ENCODE measurements at places on chromosomes 3 and 15. TPM values are rescaled to one million over a fixed set of nuclear protein-coding genes. Genes with fewer than 3 reads are reported as not detected.

DNA sequence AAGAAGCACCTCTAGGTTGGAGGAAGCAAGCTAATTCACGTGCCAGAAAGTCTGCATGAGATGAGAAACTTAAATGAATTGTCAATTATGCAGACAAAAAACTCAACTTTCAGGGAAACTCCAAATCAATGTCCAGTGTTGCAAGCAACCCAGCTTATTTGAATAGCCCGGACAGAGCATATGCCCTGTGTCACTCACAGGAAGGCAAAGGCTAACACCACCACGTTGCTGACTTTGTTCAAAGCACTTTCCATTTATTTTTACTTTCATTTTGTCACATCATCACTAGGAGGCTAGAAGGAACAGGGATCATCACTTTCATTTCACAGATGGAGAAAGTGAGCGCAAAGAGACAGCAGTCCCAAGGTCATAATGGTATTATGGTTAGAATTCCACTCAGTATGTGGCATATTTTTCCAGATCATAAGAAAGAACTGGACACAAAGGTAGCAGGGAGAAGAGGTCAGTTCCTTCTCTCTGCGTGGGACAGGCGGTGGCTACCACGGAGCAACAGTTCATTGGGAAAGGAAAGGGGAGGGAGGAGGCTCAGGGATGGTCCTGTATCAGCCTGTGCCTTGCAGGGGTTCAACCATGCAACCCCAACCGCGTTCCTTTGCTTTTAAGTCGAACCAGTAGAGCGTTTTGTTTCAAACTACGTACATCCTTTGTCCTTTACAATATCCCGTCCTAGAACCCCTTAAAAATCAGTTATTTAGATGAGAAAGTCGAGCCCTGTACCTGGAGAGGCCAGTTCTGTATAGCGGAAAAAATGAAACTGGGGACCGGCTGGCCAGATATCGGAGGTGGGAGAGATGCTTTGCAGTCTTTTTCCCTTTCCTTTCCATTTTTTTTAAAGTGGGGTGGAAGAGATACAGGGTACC lies 1.1 kb downstream of the HEG1 start:
- H3K36me3 ChIP-seq, result no peaks in the 10 kb centered on the region
- H3K4me3 ChIP-seq, result peak overlapping the region; percentile 61
- H3K27me3 ChIP-seq, result no peaks in the 10 kb centered on the region
- peaks cover 33% of the 10 kb centered on the region for H3K4me1 ChIP-seq

GRCh38 chr15:53197426-53197839 lies 407.3 kb upstream of the ONECUT1 start:
- no peak for DNase-seq
- no peaks in the 10 kb centered on the region for H3K36me3 ChIP-seq
- H3K4me3 ChIP-seq, result no peak overlapping the region
- H3K27me3 ChIP-seq, result no peaks in the 10 kb centered on the region
- H3K4me1 ChIP-seq, result no peaks in the 10 kb centered on the region

GRCh38 chr3:102129760-102130608 lies 280.7 kb downstream of the NFKBIZ start:
- no peaks in the 10 kb centered on the region for H3K4me1 ChIP-seq
- H3K27me3 ChIP-seq, result no peaks in the 10 kb centered on the region
- no peak overlapping the region for H3K4me3 ChIP-seq
- H3K36me3 ChIP-seq, result no peaks in the 10 kb centered on the region

GRCh38 chr3:123805101-123805500 lies 79.0 kb downstream of the MYLK start:
- H3K36me3 ChIP-seq, result no peaks in the 10 kb centered on the region
- H3K4me3 ChIP-seq, result no peak overlapping the region
- H3K4me1 ChIP-seq, result peaks cover 3% of the 10 kb centered on the region
- H3K27ac ChIP-seq, result no peak overlapping the region
- H3K27me3 ChIP-seq, result no peaks in the 10 kb centered on the region

DNA sequence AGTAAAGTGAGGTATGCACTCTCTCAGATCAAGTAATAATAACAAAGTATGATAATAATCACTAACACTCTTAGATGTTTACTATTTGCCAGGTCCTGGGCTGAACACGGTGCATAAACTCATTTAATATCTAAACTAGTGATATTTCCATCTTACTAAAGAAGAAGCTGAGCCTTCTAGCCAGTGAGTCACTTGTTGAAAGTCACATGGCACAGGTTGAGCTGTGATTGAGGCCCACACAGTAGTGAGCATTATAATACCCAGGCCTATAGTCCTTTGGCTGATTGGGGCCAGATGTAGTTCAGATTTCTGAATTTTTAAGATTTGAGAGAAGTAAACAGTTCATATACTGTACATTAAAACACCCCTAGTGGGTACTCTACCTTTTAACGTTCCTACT lies 93.2 kb upstream of the CCDC80 start:
- no peak overlapping the region for H3K27ac ChIP-seq
- H3K4me1 ChIP-seq, result no peaks in the 10 kb centered on the region
- H3K36me3 ChIP-seq, result no peaks in the 10 kb centered on the region
- no peaks in the 10 kb centered on the region for H3K27me3 ChIP-seq
- H3K4me3 ChIP-seq, result no peak overlapping the region
- no peak for DNase-seq

DNA sequence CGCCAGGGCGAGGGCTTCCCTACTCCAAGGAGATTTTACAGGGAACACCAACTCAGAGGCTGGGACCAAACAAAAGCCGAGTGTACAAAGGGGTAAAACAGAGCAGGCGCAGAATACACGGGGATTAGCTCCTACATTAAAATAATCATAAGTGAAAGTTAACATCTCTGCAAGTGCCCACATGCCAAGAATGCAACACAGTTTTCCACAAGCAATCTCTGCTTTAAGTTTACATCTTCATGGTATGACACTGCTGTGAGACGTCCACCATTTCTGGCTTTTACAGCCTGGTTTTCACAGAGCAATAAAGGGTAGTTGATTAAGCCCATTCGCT lies 500 bp upstream of the VGLL3 start:
- H3K4me1 ChIP-seq, result no peaks in the 10 kb centered on the region
- peak overlapping the region; percentile 80 for H3K27ac ChIP-seq
- H3K27me3 ChIP-seq, result no peaks in the 10 kb centered on the region
- DNase-seq, result no peak
- no peaks in the 10 kb centered on the region for H3K36me3 ChIP-seq

GRCh38 chr15:62068810-62069167 lies 2.0 kb downstream of the C2CD4A start:
- H3K27ac ChIP-seq, result peak overlapping the region; percentile 74
- no peaks in the 10 kb centered on the region for H3K27me3 ChIP-seq
- H3K4me1 ChIP-seq, result peaks cover 5% of the 10 kb centered on the region
- no peaks in the 10 kb centered on the region for H3K36me3 ChIP-seq

GRCh38 chr3:115548611-115549010 lies 74.7 kb upstream of the GAP43 start:
- no peaks in the 10 kb centered on the region for H3K36me3 ChIP-seq
- no peak overlapping the region for H3K27ac ChIP-seq
- no peaks in the 10 kb centered on the region for H3K27me3 ChIP-seq
- DNase-seq, result no peak
- H3K4me3 ChIP-seq, result no peak overlapping the region
- H3K4me1 ChIP-seq, result no peaks in the 10 kb centered on the region

DNA sequence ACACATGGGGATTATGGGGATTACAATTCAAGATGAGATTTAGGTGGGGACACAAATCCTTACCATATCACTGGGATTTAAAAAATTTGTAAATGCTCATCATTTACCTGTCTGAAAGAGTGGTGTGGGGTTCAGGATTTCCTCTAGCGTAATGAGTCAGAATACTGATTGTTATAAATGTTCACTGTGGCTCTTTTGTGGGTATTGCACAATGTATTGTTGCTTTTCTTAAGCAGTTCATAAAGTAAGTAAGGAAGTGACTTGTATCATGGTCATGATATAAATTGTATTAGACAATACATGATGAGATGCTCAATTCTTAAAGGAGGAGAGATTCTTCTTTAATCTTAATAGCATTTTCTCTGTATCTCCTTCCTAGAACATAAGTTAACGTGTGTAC lies 262.1 kb downstream of the CNTN4 start:
- no peaks in the 10 kb centered on the region for H3K36me3 ChIP-seq
- H3K27ac ChIP-seq, result no peak overlapping the region
- DNase-seq, result no peak
- H3K4me3 ChIP-seq, result no peak overlapping the region
- no peaks in the 10 kb centered on the region for H3K27me3 ChIP-seq

- H3K36me3 ChIP-seq, result no peaks in the 10 kb centered on the region
- no peak for DNase-seq
- no peak overlapping the region for H3K27ac ChIP-seq
These were observed 413.9 kb downstream of the RBMS3 start for GRCh38 chr3:29694783-29695182.

DNA sequence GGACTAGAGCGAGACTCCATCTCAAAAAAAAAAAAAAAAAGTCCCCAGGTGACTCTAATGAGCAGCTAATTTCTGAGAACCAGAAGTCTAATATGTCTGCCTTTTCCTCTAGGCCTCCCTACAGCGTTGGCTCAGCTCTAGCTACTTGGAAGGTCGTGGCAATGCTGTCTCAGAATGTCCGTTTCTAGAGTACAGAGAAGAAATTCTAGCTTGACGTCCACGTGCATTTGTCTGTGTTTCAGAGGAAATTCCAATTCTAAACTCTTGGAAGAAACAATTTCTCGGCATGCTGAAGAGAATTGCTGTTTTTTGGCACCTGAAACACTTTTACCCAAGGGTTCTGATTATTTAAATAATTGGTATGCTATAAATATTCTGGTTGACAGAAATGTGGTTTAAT lies 78.8 kb downstream of the SOX2 start:
- no peak for DNase-seq
- no peaks in the 10 kb centered on the region for H3K4me1 ChIP-seq
- no peak overlapping the region for H3K27ac ChIP-seq
- no peaks in the 10 kb centered on the region for H3K36me3 ChIP-seq
- H3K4me3 ChIP-seq, result no peak overlapping the region

- H3K27ac ChIP-seq, result no peak overlapping the region
- H3K27me3 ChIP-seq, result peaks cover 75% of the 10 kb centered on the region
- no peaks in the 10 kb centered on the region for H3K4me1 ChIP-seq
- H3K4me3 ChIP-seq, result no peak overlapping the region
- no peaks in the 10 kb centered on the region for H3K36me3 ChIP-seq
These were observed 1.3 kb upstream of the ZIC4 start for GRCh38 chr3:147407498-147408187.

DNA sequence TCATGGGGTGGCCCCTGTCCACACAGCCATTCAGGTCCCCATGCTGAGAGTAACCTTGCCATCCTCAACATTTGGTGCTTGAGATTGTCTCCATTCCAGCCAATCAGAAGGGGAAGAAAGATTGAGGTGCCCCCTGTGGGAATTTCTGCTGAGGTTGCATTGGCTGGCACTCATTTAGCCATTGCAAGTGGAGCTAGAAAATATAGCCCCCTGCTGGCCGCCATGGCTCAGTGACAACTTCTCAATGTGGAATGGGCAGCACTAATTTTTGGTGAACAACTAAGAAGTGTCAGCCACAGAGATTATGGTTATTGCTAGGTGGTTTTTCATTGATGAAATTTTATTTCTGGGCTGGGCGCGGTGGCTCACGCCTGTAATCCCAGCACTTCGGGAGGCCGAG lies 22.0 kb downstream of the COL6A6 start:
- H3K4me1 ChIP-seq, result no peaks in the 10 kb centered on the region
- H3K27ac ChIP-seq, result no peak overlapping the region
- H3K36me3 ChIP-seq, result no peaks in the 10 kb centered on the region
- DNase-seq, result no peak
- no peaks in the 10 kb centered on the region for H3K27me3 ChIP-seq

- no peaks in the 10 kb centered on the region for H3K27me3 ChIP-seq
- DNase-seq, result no peak
- H3K4me1 ChIP-seq, result no peaks in the 10 kb centered on the region
- no peaks in the 10 kb centered on the region for H3K36me3 ChIP-seq
- no peak overlapping the region for H3K27ac ChIP-seq
These were observed 80.7 kb upstream of the PCSK6 start for GRCh38 chr15:101570241-101570640.

GRCh38 chr3:52253314-52254304 lies 8.1 kb downstream of the PPM1M start:
- peaks cover 13% of the 10 kb centered on the region for H3K4me1 ChIP-seq
- H3K36me3 ChIP-seq, result no peaks in the 10 kb centered on the region
- no peak overlapping the region for H3K4me3 ChIP-seq
- peak; percentile 91 for DNase-seq
- peak overlapping the region; percentile 86 for H3K27ac ChIP-seq

DNA sequence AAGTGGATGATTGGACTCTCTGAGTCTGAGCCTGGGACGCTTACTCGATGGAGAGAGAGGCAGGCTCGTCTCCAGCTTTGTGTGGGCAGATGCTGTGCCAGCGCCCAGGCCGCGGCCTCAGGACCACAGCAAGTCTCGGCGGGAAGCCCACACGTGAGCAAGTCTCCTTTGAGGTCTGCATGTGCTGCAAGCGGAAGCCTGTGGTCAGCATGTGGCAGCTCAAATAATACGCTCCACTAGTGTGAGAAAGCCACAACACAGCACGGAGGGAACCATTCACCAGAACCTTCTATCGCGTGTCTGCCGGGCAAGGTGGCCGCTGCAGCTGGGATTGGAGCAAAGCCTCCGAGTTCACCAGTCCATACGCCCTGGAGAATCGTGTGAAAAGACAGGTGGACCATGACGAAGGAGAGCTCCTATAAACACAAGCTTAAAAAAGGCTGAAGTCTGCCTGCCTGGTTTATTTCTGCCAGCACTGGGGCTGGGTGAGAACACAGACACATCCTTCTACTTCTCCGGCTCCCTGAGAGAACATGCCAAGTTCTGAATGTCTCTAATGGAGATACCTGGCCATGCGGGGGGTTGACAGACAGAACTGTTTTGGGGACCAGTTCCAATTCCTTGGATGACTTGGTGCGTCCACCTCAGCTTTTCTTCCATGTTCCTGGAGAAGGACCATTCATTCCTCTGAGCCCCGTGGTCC lies 82.0 kb upstream of the LRIG1 start:
- H3K27me3 ChIP-seq, result no peaks in the 10 kb centered on the region
- peak; percentile 48 for DNase-seq
- H3K4me1 ChIP-seq, result no peaks in the 10 kb centered on the region
- H3K36me3 ChIP-seq, result no peaks in the 10 kb centered on the region
- H3K4me3 ChIP-seq, result no peak overlapping the region

Gene GOLGA6L7
- total RNA-seq, result not detected

Gene LRRIQ4
- total RNA-seq, result not detected

Gene TRIM59
- 1.7 TPM for total RNA-seq

Gene SLC6A20
- total RNA-seq, result not detected

Gene CYP8B1
- total RNA-seq, result not detected

Gene STRA6
- not detected for total RNA-seq

Gene ZKSCAN7
- 5.8 TPM for total RNA-seq

Gene CLEC3B
- total RNA-seq, result 47.9 TPM
